ENCODE measurements at places on chromosomes 1 and 21. TPM values are rescaled to one million over a fixed set of nuclear protein-coding genes. Genes with fewer than 3 reads are reported as not detected.

DNA sequence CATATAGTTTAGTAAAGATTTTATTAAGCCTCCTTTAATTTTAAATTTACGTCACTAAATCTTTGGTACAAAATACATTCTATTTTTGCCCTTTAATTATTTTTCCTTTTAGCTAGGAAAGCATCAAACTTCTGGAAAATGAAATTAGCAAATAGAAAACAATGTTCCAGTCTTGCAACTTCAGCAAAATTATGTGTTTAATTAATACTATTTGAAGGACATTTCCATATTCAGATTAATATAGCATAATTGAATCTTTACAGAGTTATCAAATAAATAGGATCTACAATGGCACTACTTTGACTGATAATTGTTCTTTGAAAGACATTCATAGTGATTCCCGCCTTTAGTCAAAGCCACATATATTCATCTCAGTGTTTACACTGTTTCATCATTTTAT, 904.2 kb downstream of the KCNT2 start:
- no peak for DNase-seq

DNA sequence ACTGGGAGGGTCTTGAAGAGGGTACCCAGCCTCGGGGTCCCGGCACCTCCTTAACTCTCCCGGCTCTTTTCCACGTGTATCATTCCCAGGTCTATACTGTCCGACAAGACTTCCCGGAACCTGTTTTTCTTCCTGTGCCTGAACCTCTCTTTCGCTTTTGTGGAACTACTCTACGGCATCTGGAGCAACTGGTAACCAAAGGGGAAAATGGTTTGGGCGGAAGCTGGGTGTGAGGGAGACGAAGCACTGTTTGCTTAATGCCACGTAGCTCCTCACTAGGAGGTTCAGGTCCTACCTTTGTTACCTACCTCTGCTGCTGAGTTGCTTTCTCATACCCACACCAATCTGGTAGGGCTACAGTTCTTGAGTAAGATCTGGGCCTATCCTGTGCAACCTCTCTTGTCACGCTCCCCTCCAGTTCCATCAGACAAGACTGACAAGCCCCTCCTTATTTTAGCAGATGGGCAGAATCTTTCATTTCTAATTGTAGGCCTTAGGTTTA, 642 bp downstream of the SLC30A7 start:
- DNase-seq, result peak; percentile 80

DNA sequence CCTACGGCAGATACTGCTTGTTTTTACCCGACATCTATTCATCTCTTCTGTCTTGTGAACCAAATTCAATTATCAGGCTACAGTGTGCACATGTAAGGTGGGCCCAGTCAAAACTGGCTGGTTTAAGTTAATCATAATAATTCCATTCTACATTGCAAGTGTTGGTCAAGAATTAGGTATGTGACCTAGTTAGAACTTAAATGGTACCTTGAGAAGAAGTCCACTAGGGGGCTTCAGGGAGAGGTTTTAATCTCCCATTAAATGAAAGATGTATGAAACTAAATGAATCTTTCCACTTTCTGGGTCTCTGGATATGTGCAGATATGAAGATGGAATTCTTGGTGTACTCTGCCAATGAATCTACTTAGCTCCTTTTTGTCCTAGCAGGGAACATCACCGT, 187.1 kb downstream of the CDC42BPA start:
- no peak for DNase-seq

GRCh38 chr1:12296623-12297022, 66.8 kb downstream of the VPS13D start:
- DNase-seq, result no peak

DNA sequence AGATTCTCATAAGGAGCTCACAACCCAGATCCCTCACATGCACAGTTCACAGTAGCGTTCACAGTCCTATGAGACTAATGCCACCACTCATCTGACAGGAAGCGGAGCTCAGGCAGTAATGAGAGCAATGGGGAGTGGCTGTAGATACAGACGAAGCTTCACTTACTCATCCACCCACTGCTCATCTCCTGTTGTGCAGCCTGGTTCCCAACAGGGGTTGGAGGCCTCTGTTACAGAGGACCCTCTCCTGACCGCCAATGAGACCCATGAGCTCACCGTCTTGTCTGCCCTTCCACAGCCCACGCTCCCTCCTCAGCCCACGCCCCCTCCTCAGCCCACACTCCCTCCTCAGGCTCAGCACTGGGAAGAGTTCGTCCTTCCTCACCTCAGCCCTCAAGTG, 39.6 kb downstream of the RSPH1 start:
- DNase-seq, result peak; percentile 83

DNA sequence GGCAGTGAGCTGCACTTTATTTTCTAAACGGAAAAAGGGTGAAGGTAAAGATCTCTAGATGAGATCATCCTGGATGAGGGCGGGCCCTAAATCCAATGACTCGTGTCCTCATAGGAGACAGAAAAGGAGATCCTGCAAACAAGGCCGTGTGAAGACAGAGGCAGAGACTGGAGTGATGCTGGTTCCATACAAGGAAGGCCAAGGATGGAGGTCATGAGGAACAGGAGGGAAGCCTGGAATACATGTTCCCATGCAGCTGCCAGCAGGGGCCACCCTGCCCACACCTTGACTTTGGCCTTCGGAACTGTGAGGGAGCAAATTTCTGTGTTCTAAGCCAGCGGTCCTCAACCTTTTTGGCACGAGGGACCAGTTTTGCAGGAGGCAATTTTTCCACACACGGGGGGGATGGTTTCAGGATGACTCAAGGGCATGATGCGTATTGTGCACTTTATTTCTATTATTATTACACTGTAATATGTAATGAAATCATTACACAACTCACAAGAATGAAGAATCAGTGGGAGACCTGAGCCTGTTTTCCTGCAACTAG, 94.3 kb downstream of the PSMG1 start:
- peak; percentile 6 for DNase-seq

DNA sequence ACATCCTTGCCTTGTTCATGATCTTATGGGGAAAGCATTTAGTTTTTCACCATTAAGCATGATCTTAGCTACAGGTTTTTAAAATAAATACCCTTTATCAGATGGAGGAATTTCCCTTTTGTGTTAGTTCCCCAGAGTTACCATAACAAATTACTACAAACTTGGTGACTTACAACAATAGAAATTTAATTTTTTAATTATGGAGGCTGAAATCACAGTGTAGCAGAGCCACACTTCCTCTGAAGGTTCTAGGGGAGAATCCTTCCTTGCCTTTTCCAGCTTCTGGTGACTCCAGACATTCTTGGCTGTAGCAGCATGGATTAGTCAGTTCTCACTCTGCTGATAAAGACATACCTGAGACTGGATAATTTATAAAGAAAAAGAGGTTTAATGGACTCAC, 18.5 kb downstream of the MIGA1 start:
- no peak for DNase-seq

The FMO5 gene
- 0.14 TPM for total RNA-seq

All from activated naive CD4-positive, alpha-beta T cell treated with anti-CD3 and anti-CD28 coated beads for 36 hours (primary cell).